AML-193 (cell line): ENCODE measurements at places on chromosomes 1 and 21.

GRCh38 chr1:222617367-222617951 lies 438 bp upstream of the MIA3 start:
- peak; percentile 62 for DNase-seq

GRCh38 chr1:224014330-224014649 lies 99.6 kb upstream of the FBXO28 start:
- no peak for DNase-seq

GRCh38 chr1:207883660-207884250 lies 27.2 kb downstream of the CD34 start:
- DNase-seq, result no peak

GRCh38 chr1:95948023-95948422 lies 714.0 kb downstream of the RWDD3 start:
- no peak for DNase-seq

DNA sequence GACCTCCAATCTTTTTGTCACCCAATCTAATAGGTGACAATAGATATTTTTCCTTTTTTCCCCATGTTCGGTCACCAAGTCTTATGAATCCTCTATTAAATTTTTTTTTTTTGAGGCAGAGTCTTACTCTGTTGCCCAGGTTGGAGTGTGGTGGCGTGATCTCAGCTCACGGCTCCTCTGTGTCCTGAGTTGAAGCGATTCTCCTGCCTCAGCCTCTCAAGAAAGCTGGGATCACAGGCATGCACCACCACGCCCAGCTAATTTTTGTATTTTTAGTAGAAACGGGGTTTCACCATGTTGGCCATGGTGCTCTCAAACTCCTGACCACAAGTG lies 42.5 kb upstream of the MTF1 start:
- no peak for DNase-seq

- DNase-seq, result no peak
Measured at GRCh38 chr1:95440511-95440910, 206.5 kb downstream of the RWDD3 start.

GRCh38 chr1:92262516-92262915 lies 36.3 kb downstream of the GLMN start:
- DNase-seq, result no peak

GRCh38 chr1:209651138-209651587 lies 1.1 kb downstream of the LAMB3 start:
- peak; percentile 67 for DNase-seq

- DNase-seq, result peak; percentile 29
Measured at GRCh38 chr21:44267655-44268142, 6.0 kb upstream of the DNMT3L start.

DNA sequence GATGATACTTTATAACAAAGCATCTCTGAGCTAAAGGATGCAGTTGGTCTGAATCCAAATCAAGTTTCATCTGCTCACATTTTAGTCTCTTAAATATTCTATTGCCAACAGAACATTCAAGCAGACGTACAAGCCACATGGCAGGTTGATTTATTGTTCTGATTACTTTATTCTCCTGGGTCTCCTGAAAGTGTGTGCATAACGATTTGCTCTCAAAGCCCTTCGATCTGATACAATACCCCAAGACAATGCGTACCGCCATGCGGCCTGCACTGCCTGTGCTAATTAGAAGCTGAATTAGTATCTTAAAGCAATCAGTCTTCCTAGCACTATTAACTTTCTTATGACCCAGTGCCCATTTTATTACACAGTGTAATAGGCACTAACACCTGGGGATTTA lies 56.9 kb downstream of the FHAD1 start:
- no peak for DNase-seq

- DNase-seq, result no peak
Measured at GRCh38 chr1:85554630-85555327, 25.8 kb upstream of the CCN1 start.
